GM23338 (cell line): ENCODE measurements at places on chromosomes 1 and 21. TPM values are rescaled to one million over a fixed set of nuclear protein-coding genes. Genes with fewer than 3 reads are reported as not detected.

DNA sequence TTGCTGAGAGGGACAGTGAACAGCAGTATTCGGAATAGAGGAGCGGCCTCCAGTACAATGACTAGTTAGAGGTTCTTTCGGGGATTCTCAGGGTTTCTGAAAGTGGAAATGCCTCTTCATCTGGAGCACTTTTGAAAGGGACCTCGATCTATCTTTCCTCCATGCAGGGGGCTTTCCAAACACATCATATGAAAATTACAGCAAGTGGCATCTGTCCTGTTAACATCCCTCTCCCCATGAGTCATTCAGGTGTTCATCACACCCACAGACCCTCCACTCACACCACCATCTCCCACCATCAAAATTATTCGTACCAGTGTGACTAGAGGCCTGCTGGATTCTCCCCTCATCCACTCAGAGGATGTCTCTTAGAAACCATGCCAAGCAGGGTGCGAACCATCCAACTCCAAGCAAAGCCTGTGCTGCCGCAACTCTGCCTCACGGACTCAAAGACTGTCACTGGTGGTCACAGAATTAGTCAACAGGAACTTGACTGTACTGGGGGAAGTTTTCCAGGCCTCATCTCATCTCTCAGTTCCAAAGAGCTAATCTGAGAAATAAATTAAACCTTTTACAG, 211.1 kb downstream of the MRPL39 start:
- no peaks in the 10 kb centered on the region for H3K4me1 ChIP-seq
- H3K4me3 ChIP-seq, result no peak overlapping the region
- no peaks in the 10 kb centered on the region for H3K36me3 ChIP-seq
- DNase-seq, result no peak

DNA sequence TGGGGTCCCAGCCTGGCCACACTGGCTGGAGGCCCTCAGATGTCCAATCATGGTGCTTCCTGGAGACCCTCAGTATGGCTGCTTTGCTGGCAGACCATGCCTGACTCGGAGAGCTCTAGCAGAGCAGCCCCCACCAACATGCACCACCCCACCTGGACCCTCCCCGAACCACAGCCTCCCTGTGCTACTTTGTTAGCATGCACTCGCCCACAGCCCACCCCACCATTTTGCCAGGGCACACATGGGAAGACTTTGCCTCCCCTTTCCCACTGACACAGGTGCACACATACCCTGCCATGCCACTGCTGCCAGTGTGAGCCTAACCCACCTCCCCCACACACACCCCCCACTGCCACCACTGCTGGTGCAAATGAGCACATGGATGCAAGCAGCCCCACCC, 497.5 kb upstream of the PBX1 start:
- no peaks in the 10 kb centered on the region for H3K4me1 ChIP-seq
- H3K36me3 ChIP-seq, result no peaks in the 10 kb centered on the region
- no peaks in the 10 kb centered on the region for H3K27me3 ChIP-seq
- no peak for DNase-seq
- no peak overlapping the region for H3K4me3 ChIP-seq

GRCh38 chr21:15061747-15062605, 2.8 kb downstream of the NRIP1 start:
- peaks cover 28% of the 10 kb centered on the region for H3K27me3 ChIP-seq
- no peak for DNase-seq
- peaks cover 53% of the 10 kb centered on the region for H3K4me1 ChIP-seq

DNA sequence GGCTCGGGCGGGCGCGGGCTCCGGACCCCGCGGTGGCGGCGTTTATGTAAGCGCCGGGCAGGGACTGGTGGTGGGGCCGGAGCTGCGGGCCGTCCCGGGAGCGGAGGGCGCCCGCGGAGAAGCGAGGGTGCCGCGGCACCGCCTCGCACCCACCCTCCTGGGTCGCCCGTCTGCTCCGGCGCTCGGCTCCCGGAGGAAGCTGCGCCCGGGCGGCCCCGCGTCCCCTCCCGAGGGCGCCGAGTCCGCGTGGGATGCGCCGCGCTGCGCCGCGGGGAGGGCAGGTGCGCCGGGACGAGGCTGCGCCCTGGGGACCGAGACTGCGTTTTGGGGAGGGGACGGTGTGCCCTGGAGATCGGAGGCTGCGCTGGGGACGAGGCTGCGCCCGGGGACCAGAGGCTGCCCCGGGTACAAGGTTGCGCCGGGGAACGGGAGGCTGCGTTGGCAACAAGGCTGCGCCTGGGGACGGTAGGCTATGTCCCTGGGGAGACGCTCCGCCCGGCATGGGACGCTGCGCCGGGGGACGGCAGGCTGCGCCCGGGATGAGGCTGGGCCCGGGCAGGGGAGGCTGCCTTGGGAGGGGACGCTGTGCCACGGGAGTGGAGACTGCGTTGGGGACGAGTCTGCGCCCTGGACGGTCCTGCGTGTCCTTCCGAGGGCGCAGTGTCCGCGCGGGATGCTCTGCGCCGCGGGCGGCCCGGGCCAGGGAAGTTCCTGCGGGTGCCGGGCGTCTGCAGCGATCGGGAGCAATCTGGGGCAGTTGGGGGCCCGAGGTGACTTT, 627 bp downstream of the ADARB1 start:
- no peak overlapping the region for H3K27ac ChIP-seq
- H3K4me3 ChIP-seq, result peak overlapping the region; percentile 70
- no peaks in the 10 kb centered on the region for H3K36me3 ChIP-seq
- H3K27me3 ChIP-seq, result peaks cover 22% of the 10 kb centered on the region
- peaks cover 15% of the 10 kb centered on the region for H3K4me1 ChIP-seq
- peak; percentile 69 for DNase-seq

DNA sequence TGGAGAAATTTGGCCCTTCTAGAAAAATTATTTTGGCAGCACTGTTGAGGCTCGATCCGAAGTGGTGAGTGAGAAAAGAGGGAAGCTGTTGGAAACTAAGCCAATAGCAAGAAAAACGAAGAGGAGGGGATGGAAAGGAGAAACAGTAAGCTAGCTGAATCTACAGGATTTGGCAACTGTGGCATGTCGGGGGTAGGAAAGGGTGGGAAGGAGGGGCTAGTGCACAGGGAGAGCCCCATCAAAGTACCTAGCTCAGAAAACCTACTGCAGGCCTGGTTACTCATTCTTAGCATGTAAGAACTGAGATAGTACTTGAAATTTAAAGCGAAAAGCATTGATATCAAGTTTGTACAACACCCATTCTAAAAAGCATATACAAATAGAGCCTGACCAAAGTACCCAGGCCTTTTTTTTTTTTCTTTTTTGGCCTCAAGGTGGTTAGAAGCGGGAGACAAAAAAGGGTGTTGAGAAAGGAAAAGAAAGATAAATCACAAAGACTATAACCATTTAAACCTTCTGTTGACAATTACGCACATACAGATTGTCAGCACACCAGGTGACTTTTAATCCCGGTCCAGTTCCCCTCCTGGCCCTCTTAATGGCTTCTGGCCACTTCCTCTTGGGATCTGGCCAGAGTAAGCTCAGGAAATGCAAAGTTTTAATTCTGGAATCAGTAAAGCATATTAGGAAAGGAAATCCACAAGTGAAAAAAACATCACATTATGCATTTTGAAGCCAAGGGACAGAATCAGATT, 50.4 kb downstream of the SLC16A1 start:
- H3K36me3 ChIP-seq, result no peaks in the 10 kb centered on the region; the same call in 1 of the 2 replicates
- peak overlapping the region; percentile 74 for H3K27ac ChIP-seq
- H3K4me1 ChIP-seq, result peaks cover 57% of the 10 kb centered on the region
- DNase-seq, result peak; percentile 42

- H3K27me3 ChIP-seq, result no peaks in the 10 kb centered on the region
- H3K27ac ChIP-seq, result peak overlapping the region; percentile 52; the same call in 1 of the 2 replicates
- H3K4me3 ChIP-seq, result no peak overlapping the region
Observed at GRCh38 chr1:59674595-59674994, 140.2 kb upstream of the HOOK1 start.

GRCh38 chr21:38944402-38944801, 138.7 kb downstream of the ETS2 start:
- DNase-seq, result no peak
- peaks cover 9% of the 10 kb centered on the region for H3K4me1 ChIP-seq
- no peak overlapping the region for H3K4me3 ChIP-seq
- H3K27me3 ChIP-seq, result no peaks in the 10 kb centered on the region
- no peaks in the 10 kb centered on the region for H3K36me3 ChIP-seq

DNA sequence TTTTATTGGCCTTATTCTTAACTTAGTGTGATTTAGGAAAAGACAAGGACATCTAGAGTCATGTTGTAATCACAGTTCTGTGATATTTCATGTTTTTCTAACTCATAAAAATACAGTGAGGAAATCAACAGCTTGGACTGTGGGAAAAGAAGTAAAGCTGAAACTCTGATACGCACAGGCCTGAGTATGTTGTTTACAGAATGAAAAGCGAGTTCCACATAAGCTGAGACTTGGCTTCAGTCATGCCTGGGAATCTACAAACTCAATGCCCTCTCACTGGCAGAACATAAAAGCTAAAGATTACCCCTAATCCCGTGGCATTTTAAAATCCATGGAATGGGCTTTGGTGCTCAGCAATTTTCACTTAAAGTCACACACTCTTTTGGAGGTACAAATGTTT, 23.6 kb upstream of the ATP5PO start:
- DNase-seq, result no peak
- H3K27ac ChIP-seq, result no peak overlapping the region
- no peaks in the 10 kb centered on the region for H3K27me3 ChIP-seq
- H3K36me3 ChIP-seq, result no peaks in the 10 kb centered on the region

DNA sequence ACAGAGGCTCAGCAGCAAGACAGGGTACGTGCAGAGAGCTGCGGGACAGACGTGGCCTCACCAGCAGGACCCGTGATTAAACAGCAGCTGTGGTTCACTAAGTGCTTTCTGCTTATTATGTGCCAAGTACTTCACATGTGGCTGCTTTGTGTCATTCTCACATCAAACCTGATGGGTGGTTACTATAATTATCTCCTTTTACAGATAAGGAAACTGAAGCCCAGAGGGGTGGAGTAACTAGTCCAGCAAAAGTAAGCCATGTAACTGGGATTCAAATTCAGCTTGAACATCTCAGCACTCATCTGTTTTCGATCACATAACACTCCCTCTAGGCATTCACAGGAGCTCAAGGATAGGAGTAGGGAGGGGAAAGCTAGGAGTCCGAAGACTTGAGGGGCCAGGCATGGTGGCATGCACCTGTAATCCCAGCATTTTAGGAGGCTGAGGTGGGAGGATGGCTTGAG, 50.8 kb upstream of the CLIC4 start:
- H3K27ac ChIP-seq, result no peak overlapping the region
- no peaks in the 10 kb centered on the region for H3K4me1 ChIP-seq
- H3K27me3 ChIP-seq, result no peaks in the 10 kb centered on the region
- no peak overlapping the region for H3K4me3 ChIP-seq
- DNase-seq, result no peak

DNA sequence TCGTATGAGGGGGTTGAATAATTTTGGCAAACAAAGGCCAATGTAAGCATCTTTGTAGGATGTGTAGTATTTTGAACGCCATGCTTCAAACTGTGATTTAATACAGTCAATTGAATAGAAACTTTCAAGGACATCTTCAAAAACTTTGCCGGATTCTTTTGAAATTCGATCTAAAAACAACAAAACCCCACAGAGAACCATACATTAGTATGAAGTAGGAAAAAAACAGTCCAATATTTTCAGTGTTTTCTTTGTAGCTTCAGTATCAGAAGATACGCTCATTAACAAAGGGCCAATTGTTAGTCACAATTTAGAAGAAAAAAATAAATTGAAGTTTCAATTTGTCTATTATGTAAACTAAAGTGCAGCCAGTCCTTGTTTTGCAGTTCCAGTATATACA, 20.7 kb upstream of the SYNJ1 start:
- no peak for DNase-seq
- no peaks in the 10 kb centered on the region for H3K4me1 ChIP-seq
- H3K27ac ChIP-seq, result no peak overlapping the region
- no peak overlapping the region for H3K4me3 ChIP-seq
- no peaks in the 10 kb centered on the region for H3K27me3 ChIP-seq

Gene RIPPLY3
- 2.5 and 2.6 TPM in 2 replicates for total RNA-seq

Gene GJB3
- 0.31 and 0.50 TPM in 2 replicates for total RNA-seq

Gene CENPF
- 123 TPM in 2 replicates for total RNA-seq

Gene S100A2
- 0.66 TPM in 1 of 2 replicates, not detected in the other for total RNA-seq

Gene ESRRG
- total RNA-seq, result 1.7 and 3.2 TPM in 2 replicates
